Common myeloid progenitor, CD34-positive (primary cell): ENCODE measurements at places on chromosomes 3 and 15.

DNA sequence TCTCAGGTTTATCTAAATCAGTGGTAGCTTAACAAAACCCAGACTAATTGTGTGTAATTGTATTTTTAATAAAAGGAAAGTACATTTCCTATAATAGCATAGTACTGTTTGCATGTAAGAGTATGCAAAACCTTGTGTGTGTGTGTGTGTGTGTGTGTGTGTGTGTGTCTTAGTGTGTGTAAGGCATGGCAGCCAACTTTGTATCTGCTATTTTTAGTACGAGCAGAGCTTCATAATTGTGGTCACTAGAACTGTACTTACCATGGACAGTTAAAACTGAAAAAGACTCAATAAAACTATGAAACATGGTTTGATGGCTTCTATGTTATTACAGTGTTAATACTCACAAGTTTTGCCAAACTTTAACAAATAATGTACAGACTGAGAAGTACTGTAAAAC is 6.2 kb downstream of the P2RY1 start:
- no peak for DNase-seq

DNA sequence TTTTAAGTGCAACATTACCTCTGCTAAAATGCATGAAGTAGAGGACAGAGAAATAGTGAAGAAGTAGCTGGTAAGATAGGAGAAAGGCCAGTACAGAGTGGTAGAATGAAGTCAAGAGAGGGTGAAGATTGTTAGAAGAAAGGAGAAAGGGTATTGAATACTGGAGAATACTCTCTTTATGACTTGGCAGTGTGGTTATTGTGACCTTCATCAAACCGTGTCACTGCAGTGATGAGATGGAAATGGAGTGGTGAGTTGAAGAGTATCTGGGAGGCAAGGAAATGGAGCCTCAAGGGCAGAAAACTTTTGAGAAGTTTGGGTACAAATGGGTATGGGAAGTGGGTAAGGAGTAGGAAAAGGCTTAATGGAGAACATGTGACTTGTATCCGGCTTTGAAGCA is 24.7 kb downstream of the MINDY2 start:
- no peak for DNase-seq

DNA sequence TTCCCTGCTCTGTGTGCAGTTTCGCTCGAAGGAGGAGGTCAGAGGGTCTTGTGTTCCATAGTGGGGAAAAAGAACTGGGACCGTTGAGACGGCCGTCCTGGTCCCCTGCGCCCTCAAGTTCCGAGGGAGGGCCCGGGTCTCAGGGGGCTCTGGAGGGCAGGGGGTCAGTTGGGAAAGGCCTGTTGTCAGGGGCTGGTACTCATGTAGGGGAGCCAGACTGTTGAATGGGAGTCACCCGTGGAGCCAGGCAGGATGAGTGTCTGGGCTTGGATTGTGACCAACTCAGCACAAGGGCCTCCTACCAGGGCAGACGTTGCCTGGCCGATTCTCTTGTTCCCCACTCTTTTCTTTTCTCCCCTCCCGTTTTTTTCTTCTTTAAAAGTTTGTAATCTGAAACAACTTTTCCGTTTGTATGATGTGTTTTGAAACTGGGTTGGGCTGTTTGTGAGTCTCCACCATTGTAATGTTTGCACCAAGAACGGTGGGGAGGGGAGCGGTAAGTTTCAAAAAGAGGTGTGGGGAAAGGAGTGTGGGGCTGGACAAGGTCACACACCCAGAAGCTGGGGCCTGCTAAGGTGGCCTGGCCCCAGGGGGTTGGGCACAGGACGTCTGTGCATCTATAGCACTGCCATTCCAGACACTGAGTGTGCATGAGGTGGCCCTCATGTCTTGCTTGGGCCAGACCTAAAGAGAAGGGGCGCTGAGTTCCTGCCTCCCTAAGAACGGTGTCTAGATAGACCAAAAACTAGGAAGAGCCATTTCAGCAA is 1.1 kb downstream of the CMTM7 start:
- DNase-seq, result no peak

GRCh38 chr15:29533647-29534046 is 264.0 kb upstream of the NSMCE3 start:
- DNase-seq, result no peak

GRCh38 chr3:160475884-160476283 is 26.3 kb upstream of the TRIM59 start:
- no peak for DNase-seq

GRCh38 chr3:72432246-72432645 is 416.0 kb downstream of the SHQ1 start:
- DNase-seq, result no peak
